ENCODE measurements at places on chromosomes 3 and 15.

GRCh38 chr3:126245811-126246727 is 65.7 kb upstream of the ALDH1L1 start:
- DNase-seq = no peak

DNA sequence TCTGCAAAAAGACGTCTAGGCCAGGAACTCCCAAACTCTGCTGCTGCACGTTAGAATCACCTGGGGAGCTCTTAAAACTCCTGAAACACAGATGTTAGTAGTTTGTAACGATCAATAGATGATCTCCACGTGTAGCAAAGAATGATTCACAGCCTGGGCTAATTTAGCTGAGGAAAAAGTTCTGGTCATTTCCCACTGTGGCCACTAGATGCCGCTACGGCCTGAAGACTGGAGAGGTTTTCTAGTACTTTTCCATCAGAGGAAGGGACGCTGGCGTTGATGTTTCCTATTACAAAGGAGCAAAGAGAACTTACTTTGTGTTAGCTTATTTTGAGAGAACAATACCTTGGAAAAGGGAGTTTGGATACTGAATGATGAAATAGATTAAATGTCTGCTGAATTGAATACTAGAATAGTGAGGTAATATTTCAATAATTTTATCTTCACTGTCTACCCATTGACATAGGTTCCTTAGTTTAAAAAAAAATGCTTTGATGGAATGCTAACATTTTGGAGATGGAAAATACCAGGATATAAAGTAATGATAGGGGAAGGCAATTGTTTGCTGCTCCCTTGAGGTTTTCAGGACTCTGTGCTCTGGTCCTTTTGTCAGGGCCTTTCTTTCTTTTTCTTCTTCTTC is 159.1 kb downstream of the P3H2 start:
- DNase-seq = peak; percentile 85

DNA sequence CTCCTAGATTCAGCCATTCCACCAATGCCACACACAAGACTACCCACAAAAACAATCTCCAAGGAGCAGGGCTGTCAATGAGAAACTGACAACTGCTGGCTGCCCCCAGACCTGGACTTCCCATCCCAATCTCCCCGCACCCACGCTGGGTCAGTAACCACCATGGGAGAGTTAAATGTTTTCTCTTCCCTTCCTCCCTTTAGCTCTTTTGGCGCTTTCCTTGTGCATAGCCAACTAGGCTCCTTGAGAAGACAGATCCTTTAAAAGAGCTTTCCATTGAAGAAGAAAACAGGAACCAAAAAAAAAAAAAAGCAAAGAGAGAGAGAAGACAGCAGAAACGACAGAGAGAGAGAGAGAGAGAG is 8.3 kb downstream of the BCL6 start:
- DNase-seq = no peak

DNA sequence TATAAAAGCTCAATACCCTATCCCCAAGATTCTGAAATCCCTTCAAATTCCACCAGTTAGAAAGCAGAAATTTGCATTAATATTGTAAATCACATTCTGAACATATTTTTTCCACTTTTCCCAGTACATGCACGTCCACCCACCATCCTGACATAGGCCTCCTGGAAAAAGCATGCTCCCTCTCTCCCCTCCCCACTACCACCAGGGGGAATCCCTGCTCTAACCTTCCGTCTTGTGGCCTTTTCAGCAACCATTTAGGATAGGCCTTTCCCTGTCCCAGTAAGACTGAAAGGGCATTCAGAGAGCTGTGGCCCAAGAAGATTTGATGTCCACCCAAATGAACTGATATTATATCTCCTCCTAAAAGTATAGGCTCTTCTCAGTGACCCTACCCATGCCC is 182.1 kb downstream of the ARRDC4 start:
- DNase-seq = no peak

GRCh38 chr3:56681984-56682461 is 1.0 kb downstream of the TASOR start:
- DNase-seq = no peak

DNA sequence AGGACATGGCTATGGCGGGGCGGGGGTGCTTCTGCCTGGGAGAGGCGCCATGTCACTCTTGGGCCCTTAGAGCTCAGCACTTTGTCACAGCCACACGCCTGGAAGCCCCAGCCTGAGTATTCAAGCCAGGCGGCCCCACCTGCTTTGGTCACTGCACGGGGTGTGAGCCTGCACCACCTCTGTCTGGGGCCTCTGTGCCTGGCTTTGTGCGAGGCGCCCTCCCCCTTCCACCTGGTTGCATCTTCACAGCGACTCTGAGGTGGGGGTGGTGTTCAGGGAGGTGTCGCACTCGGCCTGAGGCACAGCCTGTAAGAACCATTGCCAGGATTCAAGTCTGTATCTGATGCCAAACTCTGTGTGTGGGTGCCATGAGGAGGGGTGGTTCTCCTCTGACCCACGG is 24.1 kb downstream of the ACAD9 start:
- no peak for DNase-seq

GRCh38 chr3:164479406-164479805 is 598.9 kb downstream of the SI start:
- no peak for DNase-seq

DNA sequence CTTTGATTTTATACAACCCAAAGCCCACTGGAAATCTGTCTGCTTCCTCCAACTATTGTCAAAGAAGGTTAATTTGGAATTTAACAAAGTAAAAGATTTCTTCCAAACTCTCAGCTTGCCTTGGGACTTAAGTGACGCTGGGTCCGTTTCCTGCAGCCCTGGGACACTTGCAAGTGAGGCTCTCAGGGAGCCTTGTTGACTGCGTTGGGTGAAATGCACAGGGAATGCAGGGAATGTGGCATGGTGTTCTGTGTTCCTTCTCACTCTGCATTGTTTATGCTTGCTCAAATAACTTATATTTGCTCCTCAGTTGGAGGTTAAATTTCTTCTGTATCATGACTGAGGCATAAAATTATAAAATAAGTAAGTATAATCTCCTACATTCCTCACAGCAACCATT is 60.9 kb upstream of the TJP1 start:
- no peak for DNase-seq

- DNase-seq = no peak
Measured at GRCh38 chr15:30992249-30992864, 929 bp upstream of the MTMR10 start.

DNA sequence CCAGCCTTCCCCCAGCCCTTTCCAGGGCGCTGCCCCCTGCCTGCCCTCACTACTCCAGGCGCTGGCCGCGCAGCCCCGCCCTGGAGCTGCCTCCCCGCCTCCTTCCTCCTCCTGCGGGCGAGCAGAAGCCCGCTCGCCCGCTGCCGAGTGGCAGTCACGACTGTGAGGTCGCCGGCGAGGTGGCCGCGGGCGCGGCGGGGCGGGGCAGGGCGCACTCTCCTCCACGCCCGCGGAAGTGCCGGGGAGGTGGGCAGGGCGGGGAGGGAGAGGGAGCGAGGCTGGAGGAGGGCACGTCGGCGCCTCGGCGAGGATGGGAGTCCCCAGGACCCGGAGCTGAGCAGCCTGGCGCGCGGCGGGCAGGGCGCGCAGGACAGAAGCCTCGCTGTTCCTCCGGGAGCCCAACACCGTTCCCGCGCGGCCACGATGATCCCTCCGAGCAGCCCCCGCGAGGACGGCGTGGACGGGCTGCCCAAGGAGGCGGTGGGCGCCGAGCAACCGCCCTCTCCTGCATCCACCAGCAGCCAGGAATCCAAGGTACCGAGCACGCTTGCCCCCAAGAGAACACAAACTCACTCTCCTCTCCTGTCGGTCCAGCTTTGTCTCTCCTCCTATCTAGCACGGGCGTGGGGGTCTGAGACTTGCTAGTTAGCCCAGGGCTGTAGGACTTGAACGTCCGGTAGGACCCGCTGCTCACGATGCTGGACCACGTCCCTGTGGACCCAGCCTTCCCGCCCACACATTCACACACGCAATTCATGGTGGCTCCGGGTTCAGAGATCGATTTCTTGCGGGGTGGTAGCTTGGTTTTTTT is at the start of gene STAC:
Gene STAC, plus strand, starts transcription at position 284 of the 811 bp plus-strand sequence. Its CDS starts 140 bp downstream, at position 424.
- peak; percentile 40 for DNase-seq

DNA sequence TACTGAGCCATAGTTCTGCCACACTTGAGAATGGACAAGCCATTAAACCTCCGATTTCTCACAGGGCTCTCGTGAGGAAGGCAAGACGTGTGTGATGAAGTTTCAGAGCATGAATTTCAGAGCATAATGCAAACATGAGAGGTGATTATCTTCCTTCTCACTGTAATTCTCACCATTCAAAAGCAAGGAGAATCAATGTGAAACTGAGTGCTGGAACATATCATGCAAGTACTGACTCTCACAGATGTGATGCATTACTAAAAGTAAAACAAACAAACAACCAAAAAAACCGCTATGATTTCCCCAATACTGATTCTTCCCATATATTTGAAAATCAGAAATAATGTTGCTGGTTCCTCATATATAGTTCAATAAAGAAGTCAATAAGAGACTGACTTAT is 23.7 kb downstream of the P3H2 start:
- no peak for DNase-seq

GRCh38 chr3:197718891-197719290 is 17.8 kb downstream of the RUBCN start:
- no peak for DNase-seq

DNA sequence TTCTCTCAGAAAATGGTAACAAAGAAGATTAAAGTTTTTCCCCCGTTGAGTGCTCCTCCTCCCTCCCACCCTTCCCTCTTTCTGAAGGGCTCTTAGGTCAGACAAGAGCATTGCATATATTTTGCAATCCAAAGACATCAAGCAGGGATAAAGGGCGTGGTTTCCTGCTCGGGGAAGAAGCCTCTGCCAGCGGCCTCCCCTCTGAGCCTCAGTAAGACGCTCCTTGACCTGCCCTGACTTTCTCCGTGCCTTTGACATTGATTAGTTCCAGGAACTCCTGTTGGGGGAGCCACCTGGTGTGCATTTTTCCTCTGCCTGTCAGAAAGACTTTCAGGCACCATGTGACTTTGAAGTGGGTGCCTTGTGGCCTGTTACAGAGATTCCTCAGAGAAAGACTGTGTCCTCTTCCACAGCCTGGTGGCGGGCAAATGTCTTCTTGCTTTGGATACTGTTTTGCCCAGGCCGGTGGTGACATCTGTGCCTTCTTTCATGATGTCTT is 87.2 kb upstream of the TBL1XR1 start:
- no peak for DNase-seq

DNA sequence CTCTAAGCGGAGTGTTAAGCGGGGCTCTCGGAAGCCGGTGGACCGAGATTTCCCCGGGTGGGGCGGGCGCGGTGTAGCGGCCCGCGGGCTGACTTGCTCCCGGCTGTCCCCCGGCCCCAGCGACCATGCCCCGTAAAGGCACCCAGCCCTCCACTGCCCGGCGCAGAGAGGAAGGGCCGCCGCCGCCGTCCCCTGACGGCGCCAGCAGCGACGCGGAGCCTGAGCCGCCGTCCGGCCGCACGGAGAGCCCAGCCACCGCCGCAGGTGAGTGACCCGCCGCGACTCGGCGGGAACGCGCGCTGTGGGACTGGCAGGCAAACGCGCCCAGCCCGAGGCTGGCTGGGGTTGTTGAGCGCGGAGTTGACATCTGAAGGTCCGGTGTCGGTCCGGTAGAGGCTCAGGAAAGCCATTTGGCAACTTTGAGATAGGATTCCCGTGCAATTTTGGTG is 1.3 kb downstream of the SMC4 start:
- peak; percentile 40 for DNase-seq

GRCh38 chr3:53149699-53150098 is 11.3 kb upstream of the PRKCD start:
- DNase-seq = no peak

DNA sequence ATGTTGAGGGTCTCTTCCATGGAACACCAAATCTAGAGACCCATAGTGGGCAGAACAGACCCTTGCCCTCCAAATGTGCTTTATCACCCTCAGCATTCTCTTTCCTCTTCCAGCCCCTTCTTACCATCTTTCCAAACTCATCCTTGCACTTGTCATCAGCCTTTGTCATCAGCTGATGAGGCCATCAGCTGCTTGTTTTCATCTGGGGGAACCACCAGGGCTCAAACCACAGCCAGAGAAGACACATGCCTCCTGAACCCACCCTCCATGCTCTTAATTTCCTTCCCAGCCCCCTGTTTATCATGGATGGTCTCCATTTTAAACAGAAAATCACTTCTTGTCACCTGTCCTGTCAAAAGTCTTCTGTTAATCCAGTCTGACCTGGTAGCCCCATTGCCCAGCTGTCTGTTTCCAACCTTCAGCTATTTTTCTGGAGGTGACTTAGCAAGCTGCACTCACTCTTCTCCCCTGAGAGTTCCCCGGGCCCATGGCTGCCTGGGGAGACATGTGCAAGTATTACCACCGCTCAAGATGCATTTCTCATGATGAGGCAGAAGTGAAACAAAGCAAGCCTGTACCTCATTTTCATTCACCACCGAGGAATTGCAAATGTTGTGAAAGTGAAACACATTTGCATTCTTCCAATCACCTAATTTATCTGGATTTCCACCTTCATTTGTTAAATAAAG is 14.7 kb upstream of the SYNM start:
- no peak for DNase-seq

DNA sequence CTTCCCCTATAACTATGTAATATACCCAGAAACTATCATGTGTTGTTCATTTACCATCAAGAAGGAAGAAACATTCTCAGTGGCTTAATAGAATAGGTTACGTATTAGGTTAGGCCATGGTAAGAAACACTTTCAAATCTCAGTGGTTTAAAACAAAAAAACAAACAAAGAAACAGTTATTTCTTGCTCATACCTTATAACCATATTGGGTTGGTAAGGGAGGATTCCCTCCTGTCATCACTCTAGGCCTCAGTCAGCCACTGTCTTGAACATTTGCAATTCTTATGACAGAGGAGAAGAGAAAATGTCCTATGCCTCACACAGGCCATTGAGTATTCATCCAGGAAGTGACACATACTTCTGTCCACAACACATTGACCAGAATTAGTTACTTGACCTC is 727.7 kb upstream of the NECTIN3 start:
- no peak for DNase-seq

GRCh38 chr3:105869861-105870755 is 1.3 kb upstream of the CBLB start:
- no peak for DNase-seq

DNA sequence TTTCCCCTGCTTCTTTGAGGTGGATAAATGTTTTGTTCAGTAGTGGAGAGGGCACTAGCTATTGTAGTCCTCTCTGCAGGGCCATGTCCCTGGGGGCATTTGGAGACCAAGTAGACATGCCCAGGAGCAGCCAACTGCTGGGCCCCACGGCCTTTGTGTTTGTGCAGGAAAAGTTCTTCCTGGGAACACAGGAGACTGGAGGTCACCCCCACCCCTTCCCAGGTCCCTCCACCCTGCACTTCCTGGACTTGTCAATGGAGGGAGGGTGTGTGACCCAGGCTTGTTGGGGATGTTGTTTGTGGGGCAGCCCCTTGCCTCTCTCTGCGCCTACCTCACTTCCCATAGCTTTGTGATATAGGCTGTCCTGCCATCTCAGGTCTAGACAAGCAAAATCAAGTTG is 317.0 kb upstream of the LRRFIP2 start:
- DNase-seq = no peak

GRCh38 chr3:133113927-133114597 is 75.9 kb downstream of the TMEM108 start:
- DNase-seq = no peak

DNA sequence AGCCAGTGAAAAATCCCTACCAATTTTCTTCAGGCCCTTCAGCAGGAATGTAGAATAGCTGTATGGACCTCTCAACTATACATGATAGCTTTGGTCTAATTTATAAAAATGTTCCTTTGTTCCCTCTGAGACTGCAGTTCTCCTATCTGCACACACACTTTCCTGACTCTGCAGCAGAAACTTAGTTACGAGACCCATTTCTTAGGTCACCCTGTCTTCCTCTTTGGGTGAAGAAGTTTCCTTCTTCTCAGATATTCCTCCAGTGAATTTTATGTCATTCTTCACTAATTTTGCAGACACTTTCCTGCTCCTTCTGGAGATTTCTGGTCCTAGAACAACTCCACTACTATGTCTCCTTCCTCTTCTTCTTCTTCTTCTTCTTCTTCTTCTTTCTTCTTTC is 42.6 kb downstream of the CD200R1L start:
- DNase-seq = no peak

All from left hindlimb (tissue), 1 donor.